ENCODE measurements at places on chromosomes 13 and 19.

DNA sequence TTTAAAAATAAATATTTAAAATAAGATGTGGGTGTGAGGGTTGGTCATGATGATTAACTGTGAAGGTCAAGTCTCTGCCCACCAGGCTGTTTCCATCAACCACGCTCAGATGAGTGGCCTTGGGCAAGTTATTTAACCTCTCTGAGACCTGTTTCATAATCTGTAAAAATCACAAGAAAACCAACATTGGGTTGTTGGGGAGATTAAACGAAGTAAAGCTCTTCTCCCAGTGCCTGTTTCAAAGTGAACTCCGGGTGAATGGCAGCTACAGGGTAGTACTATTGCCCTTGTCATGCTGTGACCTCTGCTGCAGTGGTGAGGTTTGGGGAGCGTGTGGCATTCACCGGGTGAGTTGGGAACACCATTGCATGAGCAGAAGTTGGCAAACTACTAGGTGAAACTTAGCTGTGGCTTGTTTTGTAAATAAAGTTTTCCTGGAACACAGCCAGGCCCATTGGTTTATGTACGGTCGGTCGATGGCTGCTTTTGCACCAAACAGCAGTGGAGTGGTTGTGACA, 153.2 kb downstream of the USP12 start:
- DNase-seq: no peak

- no peak for DNase-seq
Measured at GRCh38 chr13:32695602-32696250, 109.5 kb downstream of the PDS5B start.

- no peak for DNase-seq
Measured at GRCh38 chr19:58513213-58513693, 1.5 kb upstream of the SLC27A5 start.

DNA sequence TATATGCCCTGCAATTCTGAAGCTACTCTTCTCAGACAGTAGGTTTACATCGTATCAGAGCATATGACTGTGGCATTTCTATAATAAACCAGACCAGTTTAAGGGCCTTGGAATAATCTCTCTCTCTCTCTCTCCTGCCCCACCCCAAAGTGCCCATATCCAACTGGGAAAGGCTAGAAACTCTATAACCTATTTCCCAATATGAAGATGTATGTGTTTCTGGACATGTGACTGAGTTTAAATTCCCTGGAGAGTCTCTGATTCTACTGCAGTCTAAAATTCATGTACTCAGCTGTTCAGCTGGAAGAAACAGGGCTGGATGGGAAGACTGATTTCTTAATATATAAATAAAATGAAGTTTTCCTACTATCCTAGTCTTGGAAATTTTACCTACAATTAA, 91.9 kb upstream of the MBNL2 start:
- no peak for DNase-seq

- DNase-seq: no peak
Measured at GRCh38 chr13:76733671-76734070, 152.5 kb downstream of the KCTD12 start.

DNA sequence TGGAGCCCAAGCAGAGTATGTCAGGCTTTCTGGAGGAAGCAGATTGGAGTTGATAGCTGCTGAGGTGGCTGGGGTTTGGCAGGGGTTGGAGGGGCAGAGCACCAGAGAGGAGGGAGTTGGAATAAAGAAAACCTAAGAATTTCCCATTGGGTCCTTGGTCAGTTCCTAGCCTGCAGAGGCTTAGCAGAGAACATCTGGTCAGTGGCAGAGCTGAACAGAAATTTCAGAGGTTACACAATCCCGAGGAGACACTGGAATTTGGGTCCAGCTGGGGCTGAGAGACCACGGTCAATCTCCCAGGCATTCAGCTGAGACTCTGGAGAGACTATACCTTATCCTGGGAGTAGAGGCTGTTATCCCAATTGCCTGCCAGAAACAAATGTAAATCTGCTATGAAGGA, 84.4 kb downstream of the DPY19L3 start:
- DNase-seq: no peak

- no peak for DNase-seq
Measured at GRCh38 chr13:113863524-113864272, at the start of gene GAS6. TSS of gene GAS6 (minus strand) at chr13:113864076. CDS start at chr13:113863920, 156 bp downstream.

- no peak for DNase-seq
Measured at GRCh38 chr19:51469162-51469561, 9.2 kb upstream of the CEACAM18 start.

- no peak for DNase-seq
Measured at GRCh38 chr19:18231775-18232174, 5.5 kb upstream of the PDE4C start.

- no peak for DNase-seq
Measured at GRCh38 chr19:16585094-16585801, 13.0 kb upstream of the SLC35E1 start.

DNA sequence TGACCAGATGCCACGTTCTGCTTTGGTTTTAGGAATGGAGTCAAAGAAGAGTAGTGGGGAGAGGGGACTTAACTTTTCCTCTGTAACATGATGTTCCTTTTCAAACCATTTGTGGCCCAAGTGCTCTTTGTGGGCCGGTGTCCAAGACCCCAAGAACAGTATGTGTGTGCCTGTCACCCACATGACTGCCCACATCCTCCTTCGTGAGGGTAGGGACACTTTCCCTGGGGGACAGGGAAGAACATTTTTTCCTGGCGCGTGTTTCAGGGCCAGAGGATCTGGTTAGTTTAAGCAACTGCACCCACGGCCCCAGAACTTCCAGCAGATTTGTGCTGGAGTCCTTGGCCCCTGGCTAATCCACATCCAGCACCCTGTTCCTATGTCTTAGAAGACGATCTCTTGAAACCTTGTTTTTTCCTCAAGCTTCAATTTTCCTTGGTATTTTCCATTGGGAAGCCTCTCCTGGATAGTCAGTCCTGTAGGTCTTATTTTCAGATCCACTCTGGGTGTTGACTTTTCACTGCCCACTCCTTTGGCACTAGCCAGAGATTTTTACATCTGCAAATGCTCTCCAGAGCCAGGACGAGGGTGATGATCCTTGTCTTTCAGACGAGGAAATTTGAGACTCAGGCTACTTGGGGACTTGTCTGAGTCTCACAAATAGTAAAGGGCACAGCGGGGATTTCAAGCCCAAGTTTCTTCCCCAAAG, 10.8 kb upstream of the CCDC97 start:
- DNase-seq: no peak

DNA sequence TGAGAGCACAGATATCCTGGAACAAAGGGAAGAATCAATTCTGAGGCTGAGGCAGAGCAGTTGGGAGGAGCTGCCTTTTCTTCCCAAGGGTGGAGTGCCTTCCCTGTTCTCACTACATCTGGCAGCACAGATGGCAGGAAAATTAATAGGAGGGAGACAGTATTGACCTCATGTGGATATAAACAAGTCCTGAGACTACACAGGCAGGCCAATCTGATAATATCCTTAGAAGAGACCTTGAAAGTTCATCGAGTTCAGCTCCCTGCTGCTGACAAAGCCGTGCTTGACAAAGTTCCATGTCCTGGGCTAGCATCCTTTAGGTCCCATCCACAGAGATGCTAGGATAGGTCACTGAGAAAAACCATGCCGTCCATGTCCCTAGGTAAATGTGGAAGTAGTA, 1451.5 kb downstream of the EFNB2 start:
- DNase-seq: no peak

DNA sequence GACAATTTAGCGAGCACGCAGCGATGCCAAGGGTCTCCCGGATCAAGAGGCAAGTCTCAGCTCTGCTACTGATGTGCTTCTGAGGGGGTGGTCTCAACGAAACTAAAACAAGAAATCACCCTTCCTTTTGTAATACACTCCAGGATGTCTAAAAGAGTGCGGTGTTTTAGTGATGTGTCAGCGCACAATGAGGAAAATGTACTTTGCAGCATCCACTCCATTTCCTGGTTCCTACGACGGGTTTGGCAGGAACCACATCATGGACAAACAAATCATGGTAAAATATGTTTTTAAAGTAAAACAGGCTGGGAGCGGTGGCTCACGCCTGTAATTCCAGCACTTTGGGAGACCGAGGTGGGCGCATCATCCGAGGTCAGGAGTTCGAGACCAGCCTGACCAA, 154.0 kb upstream of the TSC22D1 start:
- no peak for DNase-seq

- no peak for DNase-seq
Measured at GRCh38 chr19:1853295-1854038, 5.2 kb upstream of the REXO1 start.

GRCh38 chr19:14160017-14160703, 23.8 kb upstream of the ASF1B start:
- DNase-seq: no peak

DNA sequence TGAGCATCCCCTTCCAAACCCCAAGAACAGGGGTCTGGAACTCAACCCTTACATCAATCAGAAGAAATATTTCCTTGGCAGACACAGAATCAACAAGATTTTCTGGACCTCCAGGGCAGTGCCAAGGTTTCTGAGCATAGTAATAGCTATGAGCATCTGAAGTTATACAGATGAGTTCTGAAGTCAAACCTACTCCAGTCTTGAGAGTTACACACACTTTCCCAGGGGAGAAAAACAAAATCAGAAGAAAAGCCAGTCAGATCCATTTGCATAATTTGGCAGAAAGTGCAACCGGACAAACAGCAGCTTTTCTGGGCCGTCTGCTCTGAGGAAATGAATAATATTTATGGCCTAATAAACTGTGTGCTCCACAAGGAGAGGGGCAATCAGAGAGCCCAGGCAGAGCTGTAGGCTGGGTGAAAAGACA, 93.1 kb downstream of the KL start:
- DNase-seq: no peak

DNA sequence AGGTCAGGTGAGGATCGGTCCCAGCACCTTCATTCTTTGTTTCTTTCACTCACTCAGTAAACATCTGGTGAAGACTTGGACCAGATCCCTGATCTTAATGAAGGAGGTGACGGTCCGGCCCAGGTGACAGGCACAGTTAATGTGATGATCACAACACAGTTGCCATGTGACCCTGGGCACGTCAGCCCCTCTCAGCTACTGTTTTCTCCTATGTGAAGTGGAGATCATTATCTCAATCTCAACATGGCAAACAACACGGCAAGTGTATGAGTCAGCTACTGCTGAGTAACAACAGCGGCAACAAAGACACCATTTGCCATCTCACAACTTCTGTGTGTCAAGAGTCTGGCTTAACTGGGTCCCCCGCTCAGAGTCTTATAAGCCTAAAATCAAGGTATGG, 74.6 kb downstream of the GNG7 start:
- DNase-seq: no peak

- DNase-seq: peak; percentile 71
Measured at GRCh38 chr19:6092329-6093286, 17.7 kb downstream of the RFX2 start.

DNA sequence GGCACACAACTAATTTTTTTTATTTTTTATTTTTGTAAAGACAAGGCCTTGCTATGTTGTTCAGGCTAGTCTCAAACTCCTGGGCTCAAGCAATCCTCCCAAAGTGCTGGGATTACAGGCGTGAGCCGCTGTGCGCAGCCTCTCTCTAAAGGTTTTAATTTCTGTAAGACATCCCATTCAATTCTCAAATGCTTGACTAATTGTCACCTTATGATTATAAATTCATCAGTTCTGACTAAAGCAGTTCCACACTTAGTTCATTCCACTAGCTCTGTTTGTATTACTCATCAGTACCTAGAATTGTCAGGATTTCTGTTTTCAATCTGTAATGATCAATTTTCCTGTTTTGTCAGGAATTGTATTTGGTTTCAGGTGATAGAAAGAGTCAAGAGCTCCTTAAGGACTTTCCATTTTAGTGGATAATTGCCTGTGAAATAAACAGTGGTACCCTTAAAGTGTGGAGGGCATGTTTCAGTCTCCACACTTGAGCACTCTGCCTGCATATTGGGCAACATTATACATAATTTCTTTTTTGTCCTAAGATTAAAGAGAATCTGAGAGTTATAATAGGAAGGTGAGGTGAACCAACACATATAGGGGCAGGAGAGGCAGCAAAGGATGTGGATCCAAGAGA, 27.6 kb downstream of the GPALPP1 start:
- DNase-seq: no peak
